Activated T-cell treated with anti-CD3 and anti-CD28 coated beads, Interleukin-2, amount 50 U/mL, for 72 hours (primary cell): ENCODE measurements at places on chromosomes 12 and 14. TPM values are rescaled to one million over a fixed set of nuclear protein-coding genes. Genes with fewer than 3 reads are reported as not detected.

VWF gene
- 0.02 TPM for total RNA-seq

RASSF9 gene
- not detected for total RNA-seq

TCHP gene
- total RNA-seq: 22.5 TPM

P3H3 gene
- total RNA-seq: 2.6 TPM

ADAM21 gene
- not detected for total RNA-seq

TPPP2 gene
- total RNA-seq: not detected
